ENCODE measurements at places on chromosomes 7 and 10.

- DNase-seq: no peak
Observed at GRCh38 chr10:83957168-83957947, 182.0 kb upstream of the GHITM start.

DNA sequence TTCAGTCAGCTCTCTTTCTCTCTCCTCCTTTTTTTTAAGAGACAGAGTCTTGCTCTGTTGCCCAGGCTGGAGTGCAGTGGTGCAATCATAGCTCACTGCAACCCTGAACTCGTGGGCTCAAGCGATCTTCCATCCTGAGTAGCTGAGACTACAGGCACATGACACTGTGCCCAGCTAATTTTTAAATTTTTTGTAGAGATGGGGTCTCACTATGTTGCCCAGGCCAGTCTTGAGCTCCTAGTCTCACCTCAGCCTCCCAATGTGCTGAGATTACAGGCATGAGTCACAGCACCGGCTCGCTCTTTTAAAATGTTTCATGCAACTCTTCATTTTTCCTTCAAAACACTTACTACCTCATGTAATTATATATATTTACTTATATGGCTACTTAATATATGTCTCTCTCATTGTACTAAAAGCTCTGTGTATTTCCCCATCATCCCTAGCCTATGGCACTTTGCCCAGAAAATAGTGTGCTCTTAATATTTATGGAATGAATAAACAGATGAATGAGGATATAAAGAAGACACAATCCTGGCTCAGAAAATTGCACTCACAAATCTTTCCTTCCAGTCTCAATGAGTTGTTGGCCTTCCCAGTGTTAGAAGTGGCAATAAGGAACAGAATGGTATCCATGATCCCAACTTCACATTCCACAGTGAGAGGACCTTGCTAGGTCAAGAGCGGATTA lies 33.9 kb downstream of the EBLN1 start:
- no peak for DNase-seq

GRCh38 chr7:78635026-78635793 lies 818.3 kb downstream of the MAGI2 start:
- no peak for DNase-seq

DNA sequence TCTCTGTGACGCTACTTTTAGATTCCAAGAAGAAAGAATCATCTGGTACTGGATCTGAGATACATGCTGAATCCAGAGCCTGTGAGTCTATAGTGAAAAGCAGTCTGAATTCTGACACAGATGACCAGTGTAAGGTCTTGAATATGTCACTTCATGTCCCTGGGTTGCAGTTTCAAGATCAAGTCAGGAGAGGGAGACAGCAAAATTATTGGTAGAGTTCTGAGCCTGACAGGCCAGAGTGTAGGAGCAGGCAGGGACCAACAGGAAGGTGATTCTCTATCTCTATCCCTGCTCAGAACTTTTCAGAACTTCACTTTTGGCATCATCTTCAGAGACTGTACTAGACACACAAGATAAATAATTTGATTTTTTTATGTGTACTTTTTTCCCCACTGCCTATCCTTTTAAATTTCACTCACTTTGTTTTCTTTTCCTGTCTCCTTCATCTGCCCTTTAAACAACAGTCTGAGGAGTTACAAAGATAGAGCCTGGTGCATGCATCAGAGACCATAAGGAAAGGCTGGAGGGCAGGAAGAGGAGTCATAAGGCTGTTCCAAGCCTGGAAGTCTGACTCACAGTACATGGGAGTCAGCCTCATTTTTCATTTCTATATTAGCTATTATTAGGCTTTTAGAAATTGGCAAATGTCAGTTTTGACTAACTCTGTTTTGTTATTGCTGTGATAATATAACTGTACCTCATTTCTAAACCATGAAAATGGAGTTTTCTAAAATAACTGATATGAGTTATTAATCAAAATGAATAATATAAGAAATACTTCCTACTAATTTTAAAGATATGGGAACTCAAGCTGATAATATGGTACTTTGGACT lies 120.2 kb upstream of the TMEM229A start:
- DNase-seq: no peak

- no peak for DNase-seq
Observed at GRCh38 chr10:48879451-48879850, 60.2 kb downstream of the LRRC18 start.

- no peak for DNase-seq
Observed at GRCh38 chr10:126459032-126459831, 71.0 kb upstream of the ADAM12 start.

GRCh38 chr10:59894114-59894513 lies 12.2 kb downstream of the CCDC6 start:
- DNase-seq: no peak

- no peak for DNase-seq
Observed at GRCh38 chr7:132257253-132257652, 319.0 kb downstream of the PLXNA4 start.

GRCh38 chr10:100479037-100479436 lies 16.2 kb downstream of the WNT8B start:
- DNase-seq: no peak

DNA sequence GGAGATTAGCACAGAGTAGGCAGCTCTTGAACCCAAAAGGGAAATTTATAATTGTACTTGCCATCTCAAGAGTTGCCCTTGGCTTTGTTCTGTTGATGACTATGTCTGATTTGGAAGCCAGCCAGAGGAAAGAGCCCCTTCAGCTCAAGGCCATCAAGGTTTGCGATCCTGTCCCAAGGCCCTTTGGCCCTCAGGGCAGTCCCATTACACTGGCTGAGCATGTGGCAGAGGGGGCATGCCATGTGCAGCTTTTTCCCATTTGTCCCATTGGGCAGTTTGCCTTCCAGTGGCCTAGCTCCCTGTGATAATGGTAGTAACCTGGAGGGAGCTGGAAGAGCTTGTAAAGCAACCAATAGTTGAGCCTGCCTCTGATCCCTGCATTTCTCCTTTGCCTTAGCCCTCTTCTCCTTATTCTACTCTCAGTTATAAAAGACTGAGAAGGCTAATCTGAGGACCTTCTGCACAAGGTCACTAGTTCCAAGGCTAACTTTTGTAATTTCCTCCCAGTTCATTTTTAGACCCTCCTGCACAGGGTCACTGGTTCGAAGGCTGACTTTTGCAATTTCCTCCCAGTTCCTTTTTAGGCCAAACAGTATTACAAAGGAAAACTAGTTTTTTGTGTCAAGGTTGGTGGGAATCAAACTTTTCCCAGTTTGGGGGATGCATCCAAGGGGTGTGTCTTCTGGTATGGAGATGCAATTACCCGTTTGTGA lies 31.0 kb upstream of the ARHGAP12 start:
- DNase-seq: no peak

DNA sequence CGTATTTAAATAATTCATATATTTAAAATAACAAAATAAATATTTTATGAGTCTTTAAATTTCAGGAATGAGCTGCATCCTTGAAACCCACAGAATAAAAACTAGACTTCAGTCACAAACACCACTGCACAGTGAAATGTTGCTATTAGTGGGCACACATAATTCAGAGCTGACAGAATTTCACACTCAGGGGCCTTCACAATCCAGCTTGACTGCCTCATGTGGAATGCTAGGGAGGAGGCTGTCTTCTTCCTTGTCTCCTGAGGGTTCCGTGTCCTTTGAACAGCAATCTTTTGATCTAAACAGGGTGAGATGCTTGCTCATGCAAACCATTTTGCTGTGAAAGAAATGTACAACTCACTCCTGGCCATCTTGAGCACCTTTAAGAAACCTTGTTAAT lies 346.7 kb downstream of the CCSER2 start:
- DNase-seq: no peak

- no peak for DNase-seq
Observed at GRCh38 chr10:102744374-102745051, 765 bp downstream of the WBP1L start.

DNA sequence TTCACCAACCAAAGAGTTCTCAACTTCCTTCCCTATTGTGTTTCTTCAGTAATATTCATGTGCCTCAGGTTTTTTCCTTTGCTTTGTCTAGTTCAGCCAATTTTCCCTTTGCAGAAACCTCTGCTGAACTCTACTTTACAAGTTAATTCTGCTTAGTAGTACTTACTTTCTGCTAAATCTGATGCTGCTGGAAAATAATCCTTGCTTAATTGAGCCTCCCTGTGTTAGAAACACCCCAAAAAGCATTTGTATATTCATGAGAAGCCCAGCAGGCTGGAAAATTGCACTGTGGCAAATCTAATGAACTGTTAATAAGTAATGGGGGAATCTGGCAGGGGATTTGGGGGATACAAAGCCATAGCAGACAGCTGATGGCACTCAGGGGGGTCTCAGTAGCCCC lies 78.5 kb downstream of the CDCA7L start:
- no peak for DNase-seq

GRCh38 chr7:27788437-27788836 lies 48.5 kb downstream of the TAX1BP1 start:
- no peak for DNase-seq

DNA sequence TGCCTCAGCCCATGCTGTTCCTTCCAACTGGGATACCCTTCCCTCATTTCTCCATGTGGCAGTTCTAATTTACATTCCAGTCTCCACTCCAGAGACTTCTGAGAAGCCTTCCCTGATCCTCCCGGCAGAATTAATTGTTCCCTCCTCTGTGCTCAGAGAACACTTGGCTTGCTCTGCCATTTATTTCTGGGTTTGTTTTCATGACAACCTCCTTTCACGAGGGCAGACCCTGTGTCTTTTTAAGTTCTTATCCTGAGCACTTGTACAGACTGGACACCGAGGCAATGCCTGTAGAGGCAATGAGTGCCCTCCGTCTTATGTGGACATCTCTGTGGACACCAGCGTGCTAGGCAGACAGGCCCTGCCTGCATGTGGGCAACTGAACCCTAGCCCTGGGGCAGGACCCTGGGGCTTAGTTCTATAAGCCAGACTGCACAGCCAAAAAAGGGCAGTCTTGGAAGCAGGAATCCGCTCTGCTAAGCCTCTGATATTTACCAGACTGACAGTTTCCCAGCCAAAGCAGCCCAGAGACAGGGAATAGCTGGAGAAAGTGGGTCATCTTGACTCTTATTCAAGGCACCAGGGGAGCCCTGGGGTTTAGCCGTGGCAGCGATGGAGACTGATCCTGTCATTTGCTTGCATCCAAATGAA lies 474.0 kb downstream of the RPS24 start:
- DNase-seq: no peak
